ENCODE measurements at places on chromosomes 7 and 10.
A peak's percentile ranks its signal among the peaks of the same experiment; 100 is the strongest.

DNA sequence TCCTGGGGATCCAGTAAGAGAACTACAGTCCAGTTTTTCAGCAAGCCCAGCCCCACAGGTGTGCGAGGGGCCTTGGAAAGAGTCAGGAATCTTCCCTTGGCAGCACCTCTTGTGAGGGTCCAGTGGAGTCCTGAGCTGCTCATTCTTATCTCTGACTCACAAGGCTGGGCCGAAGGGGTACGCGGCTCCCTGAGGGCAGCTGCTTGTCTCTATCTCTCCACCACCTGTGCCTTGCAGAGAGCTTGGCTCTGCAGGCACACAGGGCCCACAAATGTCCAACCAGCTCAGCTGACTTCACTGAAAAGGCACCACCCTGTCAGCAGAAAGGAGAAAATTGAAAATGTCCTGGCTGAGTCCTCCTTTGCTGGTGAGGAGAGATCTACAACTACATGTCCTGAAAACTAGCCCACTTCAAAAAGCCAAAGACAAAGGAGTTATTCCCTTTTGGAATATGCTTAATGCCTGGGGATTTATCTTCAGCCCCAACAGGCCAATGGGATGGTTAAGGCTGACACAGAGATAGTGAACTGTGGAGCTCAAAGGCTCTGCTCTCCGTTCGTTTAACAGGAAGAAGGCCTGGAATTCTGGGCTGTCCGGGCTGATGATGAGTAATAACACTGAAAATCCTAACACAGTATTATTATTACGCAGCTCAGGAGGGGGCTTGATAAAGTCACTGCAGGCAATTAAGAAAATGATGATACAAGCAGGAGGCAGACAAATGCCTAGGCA is 23.4 kb downstream of the UROS start:
- no peak for DNase-seq

- DNase-seq, result no peak
Observed at GRCh38 chr10:131854579-131855335, 46.1 kb upstream of the PPP2R2D start.

GRCh38 chr7:111083413-111083812 is 7.5 kb upstream of the LRRN3 start:
- no peak for DNase-seq

GRCh38 chr7:146053492-146053891 is 63.1 kb upstream of the CNTNAP2 start:
- DNase-seq, result no peak

- DNase-seq, result no peak
Observed at GRCh38 chr10:112045938-112046337, 137.6 kb downstream of the GPAM start.

DNA sequence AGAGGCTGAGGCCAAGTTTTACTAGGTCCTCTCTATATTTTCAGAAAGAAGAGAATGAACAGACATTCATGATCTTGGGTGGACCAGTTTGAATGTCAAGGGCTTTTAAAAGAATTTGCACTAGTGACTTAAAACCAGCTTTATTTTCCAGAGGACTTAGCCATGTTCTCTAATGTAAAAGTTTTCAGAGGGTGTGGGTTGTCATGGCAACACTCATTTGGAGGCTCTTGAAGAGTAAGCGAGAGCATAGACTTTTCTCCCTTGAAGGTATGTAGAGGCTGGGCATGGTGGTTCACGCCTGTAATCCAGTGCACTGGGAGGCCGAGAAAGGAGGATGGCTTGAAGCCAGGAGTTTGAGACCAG is 61.1 kb downstream of the GATA3 start:
- DNase-seq, result no peak

GRCh38 chr10:22171131-22171530 is 46.7 kb downstream of the EBLN1 start:
- DNase-seq, result no peak

- no peak for DNase-seq
Observed at GRCh38 chr10:30495687-30496086, 61.7 kb downstream of the MAP3K8 start.

GRCh38 chr10:76211691-76212090 is 780.3 kb downstream of the LRMDA start:
- no peak for DNase-seq

DNA sequence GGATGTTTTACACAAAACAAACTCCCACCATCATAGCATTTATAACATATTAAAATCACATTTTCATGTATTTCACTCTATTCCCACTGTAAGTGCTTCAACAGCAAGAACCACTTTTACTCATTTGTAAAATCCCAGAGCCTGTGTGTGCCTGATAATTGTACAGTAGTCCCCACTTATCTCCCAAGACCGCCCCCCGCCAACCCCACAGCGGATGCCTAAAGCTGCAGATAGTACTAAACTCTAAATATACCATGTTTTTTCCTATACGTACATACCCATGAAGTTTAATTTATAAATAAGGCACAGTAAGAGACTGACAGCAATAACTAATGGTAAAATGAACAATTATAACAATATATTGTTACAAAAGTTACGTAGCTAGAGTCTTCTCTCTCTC is 33.5 kb downstream of the EZH2 start:
- no peak for DNase-seq

DNA sequence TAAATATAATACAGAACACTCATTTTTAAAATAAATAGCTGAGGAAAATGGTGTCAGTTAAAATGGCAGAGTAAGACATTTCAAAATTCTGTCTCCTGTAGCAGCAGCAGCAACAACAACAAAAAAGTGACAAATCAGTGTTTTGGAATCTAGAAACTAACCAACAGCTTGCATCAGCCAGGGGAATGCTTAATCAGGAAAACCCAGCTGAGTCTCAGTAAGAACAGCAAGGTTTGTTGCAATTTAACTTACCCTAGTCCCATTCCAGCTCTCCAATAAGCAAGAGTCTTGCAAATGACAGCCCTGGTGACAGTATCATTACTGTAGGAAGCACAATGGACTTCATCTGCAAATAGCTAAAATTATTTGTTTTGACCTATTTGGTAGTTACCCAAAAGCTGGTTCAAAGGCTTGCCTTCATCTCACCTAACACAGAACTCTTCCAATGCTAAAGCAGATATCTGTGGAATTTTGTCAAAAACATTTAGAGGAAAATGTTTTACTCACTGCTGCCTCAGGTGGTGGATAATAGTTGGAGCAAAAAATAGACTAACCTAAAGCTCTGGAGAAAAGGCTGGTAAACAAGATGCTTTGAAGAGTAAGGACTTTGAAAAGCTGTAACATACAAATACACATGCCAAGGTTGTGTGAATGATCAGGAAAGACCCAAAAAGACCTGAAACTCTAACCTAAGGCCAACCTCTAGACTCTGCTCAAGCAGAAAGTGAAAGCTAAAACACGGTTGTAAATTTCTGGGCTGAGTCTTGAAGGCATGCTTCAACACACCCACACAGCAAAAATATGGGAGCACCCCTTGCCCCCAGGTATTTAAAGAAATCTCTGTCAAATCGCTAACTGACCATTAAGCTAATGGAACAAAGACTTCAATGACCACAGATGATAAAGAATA is 9.9 kb upstream of the ARHGAP22 start:
- DNase-seq, result no peak

- no peak for DNase-seq
Observed at GRCh38 chr10:46257099-46257498, 29.7 kb upstream of the ANTXRL start.

DNA sequence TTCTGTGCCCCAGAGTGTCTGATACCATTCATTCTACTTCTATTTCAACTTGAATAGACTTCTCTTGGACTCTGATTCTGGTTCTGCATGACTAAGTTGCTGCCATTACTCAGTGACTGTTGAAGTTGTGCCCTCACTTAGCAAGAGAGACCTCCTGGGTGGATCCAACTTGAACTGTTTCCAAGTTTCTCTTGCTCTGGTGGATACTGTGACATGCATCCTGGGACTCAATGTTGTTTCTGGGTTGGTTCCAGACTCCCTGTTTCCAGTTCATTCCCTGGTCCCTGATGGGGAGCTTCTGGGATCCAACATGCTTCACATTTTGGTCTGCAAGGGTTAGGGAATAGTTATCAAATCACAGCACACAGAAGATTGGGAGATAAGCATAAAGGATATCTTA is 26.2 kb upstream of the PRPF18 start:
- no peak for DNase-seq

DNA sequence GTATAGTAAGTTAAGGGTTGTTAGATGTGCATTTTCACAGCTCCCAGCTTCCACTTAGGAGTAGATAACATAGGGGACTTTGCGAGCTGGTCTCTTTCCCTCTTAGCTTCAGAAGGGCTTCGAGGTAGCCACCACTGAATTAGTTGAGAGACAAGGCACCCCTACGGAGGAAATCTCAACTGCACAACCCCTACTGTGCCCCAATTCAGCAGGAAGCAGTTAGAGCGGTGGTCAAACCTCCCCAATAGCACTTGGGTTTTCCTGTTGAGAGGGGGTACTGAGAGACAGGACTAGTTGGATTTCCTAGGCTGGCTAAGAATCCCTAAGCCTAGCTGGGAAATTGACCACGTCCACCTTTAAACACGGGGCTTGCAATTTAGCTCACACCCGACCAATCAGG is 1.1 kb upstream of the HERPUD2 start:
- DNase-seq, result no peak

GRCh38 chr7:134625550-134625949 is 21.1 kb upstream of the BPGM start:
- no peak for DNase-seq

- DNase-seq, result peak; percentile 42
Observed at GRCh38 chr7:27784399-27785053, 44.6 kb downstream of the TAX1BP1 start.

- no peak for DNase-seq
Observed at GRCh38 chr7:131505636-131506557, 50.5 kb downstream of the PODXL start.

- no peak for DNase-seq
Observed at GRCh38 chr10:95360122-95360714, 69.4 kb upstream of the PDLIM1 start.

GRCh38 chr10:59753267-59753666 is at the start of gene MRLN:
Gene MRLN (minus strand): TSS chr10:59753455.
- DNase-seq, result no peak

DNA sequence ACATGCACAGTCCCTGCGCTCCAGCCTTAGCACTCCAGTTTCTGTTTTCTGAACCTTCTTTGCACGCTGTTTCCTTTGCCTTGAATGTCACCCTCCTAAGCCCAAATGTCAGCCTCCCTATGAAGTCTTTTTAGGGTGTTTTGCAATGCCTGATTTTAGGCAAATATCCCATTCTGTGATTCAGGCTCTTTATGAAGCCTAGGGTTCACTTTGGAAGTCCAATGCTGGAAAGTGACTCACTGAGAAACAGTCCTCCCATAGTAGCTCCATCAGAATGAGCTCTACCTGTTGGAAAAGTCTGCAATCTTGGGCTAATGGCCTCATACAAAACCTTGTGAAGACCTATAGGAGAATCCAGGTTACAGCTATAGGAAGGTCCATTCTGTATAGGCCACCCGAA is 5.3 kb downstream of the LAMB4 start:
- no peak for DNase-seq

GRCh38 chr10:88500656-88501055 is 82.5 kb downstream of the RNLS start:
- no peak for DNase-seq

DNA sequence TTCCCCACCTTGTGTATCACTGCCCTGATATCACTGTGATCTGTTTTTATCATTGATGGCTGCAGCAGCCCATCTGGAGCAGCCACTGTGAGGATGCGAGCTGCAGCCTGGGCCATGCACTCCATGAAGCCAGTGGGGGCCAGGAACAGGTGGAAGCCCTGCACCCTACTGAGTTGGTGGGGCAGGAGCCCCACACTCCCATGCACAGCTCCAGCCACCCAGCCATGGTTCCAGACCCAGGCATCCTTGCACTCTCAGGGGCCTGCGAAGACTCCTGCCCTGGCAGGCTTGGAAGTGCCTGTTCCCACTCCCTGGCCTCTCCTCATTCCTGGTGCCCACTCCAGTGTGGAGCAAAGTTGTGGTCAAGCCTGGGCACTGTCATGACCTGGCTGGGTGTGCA is 424.0 kb upstream of the FZD8 start:
- no peak for DNase-seq

DNA sequence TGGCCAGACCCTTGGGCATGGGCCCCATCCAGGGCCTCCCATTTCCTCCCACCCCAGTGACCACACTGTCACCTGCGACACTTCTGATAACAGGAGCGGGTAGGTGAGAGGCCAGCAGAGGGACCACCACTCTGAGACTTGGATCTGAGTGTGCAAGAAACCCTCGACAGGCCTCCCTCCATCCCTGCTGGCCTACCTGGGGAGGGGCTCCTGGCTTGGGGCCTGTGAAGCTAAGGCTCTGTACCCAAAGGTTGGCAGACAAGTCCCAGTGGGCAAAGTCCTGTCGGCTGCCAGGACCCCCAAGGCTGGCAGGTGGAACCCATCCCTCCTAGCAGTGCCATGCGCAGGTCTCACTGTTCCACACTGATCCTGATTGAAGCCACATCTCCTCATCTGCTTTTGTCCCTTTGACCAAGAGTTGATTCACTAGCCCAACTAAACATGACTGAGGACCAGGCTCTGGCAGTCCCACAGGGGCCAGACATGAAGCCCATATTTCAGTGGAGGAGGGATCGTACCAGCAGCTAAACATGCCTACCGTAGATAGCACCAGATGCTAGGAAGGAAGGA is 1.2 kb upstream of the PGAM2 start:
- no peak for DNase-seq

GRCh38 chr10:12958546-12959110 is 42.9 kb downstream of the CCDC3 start:
- no peak for DNase-seq

DNA sequence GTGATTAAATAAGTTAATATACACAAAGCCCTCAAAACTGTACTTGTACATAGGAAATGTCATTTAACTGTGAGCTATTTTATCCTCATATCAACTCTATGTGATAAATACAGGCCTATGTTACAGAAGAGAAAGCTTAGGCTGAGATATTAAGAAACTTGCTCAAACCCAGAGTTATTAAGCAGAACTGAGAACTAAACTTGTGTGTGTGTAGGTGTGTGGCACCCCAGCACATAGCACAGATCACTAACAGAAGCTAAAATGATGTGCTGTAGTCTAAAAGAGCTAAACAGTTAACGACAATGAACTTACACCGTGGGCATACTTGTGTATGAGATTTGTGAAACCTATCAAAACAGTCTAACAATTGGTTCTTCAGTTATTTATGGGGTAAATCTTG is 34.5 kb downstream of the MTPN start:
- no peak for DNase-seq

GRCh38 chr10:74039561-74040145 is 41.7 kb downstream of the VCL start:
- no peak for DNase-seq

- DNase-seq, result no peak
Observed at GRCh38 chr10:1939016-1939415, 201.7 kb upstream of the ADARB2 start.

GRCh38 chr10:109956454-109957091 is 33.3 kb upstream of the XPNPEP1 start:
- DNase-seq, result peak; percentile 41

- no peak for DNase-seq
Observed at GRCh38 chr10:26952094-26952493, 91.3 kb upstream of the ABI1 start.
